Lower lobe of right lung (tissue), 2 donors: ENCODE measurements at places on chromosomes 2 and 18. TPM values are rescaled to one million over a fixed set of nuclear protein-coding genes. Genes with fewer than 3 reads are reported as not detected.

COL4A3 gene
- 33.6 TPM for total RNA-seq

HS1BP3 gene
- total RNA-seq = 39.9 TPM

- H3K4me1 ChIP-seq = no peaks in the 10 kb centered on the region
- no peak overlapping the region for H3K4me3 ChIP-seq
- DNase-seq = no peak
- H3K27me3 ChIP-seq = no peaks in the 10 kb centered on the region
- H3K27ac ChIP-seq = peak overlapping the region; percentile 2
- H3K36me3 ChIP-seq = no peaks in the 10 kb centered on the region
These were observed 150.4 kb downstream of the NR4A2 start for GRCh38 chr2:156182132-156182531.

- no peaks in the 10 kb centered on the region for H3K27me3 ChIP-seq
- no peak for DNase-seq
- H3K27ac ChIP-seq = no peak overlapping the region
- H3K4me1 ChIP-seq = peaks cover 28% of the 10 kb centered on the region
These were observed 126.1 kb downstream of the COL6A3 start for GRCh38 chr2:237287872-237288271.

GRCh38 chr2:236815746-236816145 lies 246.1 kb downstream of the ACKR3 start:
- no peaks in the 10 kb centered on the region for H3K4me1 ChIP-seq
- H3K27ac ChIP-seq = no peak overlapping the region
- no peak for DNase-seq
- no peaks in the 10 kb centered on the region for H3K36me3 ChIP-seq
